NCI-H1105 (cell line): ENCODE measurements at places on chromosomes 4 and X.
A peak's percentile ranks its signal among the peaks of the same experiment; 100 is the strongest.

DNA sequence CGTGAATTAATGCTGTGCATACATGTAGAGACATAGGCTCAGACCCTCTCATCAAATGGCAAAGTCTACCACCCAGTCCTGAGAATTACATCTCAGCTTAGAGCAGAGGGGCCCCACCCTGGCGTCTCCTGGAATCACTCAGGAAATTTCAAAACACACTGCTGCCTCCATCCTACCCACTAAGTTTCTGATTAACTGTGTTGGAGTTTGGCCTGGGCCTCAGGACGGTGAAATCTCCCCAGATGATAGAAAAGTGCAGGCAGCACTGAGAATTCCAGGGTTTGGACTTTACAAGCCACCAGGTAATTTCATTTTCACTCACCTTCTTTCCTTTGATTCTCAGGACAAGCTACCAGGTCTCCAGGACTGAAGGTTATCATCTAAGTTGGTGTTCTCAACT is 3.3 kb upstream of the FAM9C start:
- no peak for DNase-seq

- no peak for DNase-seq
Observed at GRCh38 chr4:10032625-10033024, 11.3 kb upstream of the SLC2A9 start.

- DNase-seq, result no peak
Observed at GRCh38 chr4:73194064-73194463, 64.5 kb downstream of the ANKRD17 start.

DNA sequence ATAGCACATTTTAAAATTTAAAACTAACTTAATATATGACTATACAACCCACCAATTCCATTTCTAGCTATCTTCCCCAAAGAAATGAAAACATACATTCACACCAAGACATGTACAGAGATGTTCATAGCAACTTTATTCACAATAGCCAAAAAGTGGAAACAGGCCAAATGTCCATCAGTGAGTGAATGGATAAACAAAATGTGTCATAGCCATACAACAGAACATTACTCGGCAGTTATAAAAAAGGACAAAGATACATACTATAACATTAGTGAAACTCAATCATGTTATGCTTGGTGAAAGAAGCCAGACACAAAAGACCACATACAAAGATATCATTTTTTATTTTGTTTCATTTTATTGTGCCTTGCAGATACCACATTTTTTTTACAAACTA is 396.8 kb downstream of the PACRGL start:
- no peak for DNase-seq

GRCh38 chr4:57442831-57443291 is 332.7 kb upstream of the IGFBP7 start:
- no peak for DNase-seq

DNA sequence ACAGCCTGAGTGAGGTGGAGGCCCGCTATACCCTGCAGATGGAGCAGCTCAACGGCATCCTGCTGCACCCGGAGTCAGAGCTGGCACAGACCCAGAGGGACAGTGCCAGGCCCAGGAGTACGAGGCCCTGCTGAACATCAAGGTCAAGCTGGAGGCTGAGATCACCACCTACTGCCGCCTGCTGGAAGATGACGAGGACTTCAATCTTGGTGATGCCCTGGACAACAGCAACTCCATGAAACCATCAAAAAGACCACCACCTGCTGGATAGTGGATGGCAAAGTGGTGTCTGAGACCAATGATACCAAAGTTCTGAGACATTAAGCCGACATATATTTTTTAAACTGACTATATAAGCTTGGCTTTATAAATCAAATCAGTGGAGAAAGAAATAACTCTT is 73.3 kb upstream of the HHIP start:
- DNase-seq, result no peak

GRCh38 chr4:93143902-93144301 is 684.7 kb upstream of the ATOH1 start:
- no peak for DNase-seq

DNA sequence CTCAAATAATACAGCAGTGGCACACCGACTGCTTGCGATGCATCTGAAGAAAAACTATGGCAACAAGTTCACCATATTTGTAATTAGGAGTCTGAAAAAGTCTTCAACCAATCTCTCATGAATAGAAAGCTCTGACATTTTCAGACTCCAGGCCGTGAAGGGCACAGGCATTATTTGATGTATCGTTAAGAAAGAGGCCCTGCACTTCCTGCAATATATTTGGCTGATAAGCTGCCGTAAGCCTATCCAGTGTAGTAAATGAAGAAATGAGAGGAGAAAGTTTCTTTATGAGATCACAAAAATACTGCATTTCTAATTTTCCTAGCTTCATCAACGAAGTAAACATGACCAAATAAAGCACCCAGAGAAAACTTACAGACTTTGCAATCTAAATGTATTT is 613.8 kb upstream of the TECRL start:
- DNase-seq, result no peak

DNA sequence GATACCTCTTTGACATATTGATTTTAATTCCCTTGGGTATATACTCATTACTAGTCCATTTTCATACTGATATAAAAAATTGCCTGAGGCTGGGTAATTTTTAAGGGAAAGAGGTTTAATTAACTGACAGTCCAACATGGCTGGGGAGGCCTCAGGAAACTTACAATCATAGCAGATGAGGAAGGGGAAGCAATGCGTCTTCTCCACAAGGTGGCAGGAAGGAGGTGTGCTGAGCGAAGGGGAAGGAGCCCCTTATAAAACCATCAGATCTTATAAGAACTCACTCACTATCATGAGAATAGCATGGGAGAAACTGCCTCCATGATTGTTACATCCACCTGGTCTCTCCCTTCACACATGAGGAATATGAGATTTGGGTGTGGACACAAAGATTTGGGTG is 42.4 kb downstream of the MSX1 start:
- DNase-seq, result no peak

DNA sequence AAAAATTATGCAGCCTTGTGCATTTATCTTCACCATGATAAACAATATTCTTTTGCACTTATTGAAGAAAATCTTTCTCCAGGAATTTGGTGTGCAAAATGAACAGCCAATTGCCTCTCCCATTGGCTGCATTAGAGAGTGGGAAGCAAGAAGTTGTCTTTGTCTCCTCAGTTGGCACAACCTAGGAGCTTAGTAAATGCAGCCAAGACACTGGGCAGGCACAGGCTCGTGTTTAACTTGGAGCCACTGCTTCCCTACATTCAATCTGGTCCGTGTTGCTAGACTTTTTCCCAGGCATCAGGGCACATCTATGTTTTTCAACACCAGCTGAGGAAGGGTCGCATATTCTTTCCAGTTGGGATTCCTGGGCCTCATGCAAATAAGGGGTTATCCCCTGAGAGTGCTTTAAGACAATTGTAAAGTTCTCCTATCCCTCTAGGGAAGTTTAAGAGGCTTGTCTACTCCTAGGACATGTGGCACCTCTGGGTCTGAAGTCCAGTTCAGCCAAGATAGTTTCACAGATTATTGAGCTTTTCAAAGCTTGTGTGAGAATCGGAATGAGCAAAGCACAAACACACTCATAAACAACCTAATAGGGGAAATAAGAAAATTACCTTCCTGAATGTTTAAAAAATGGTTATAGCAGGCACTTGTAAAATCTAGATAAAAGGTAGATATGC is 31.8 kb upstream of the SRD5A3 start:
- no peak for DNase-seq

DNA sequence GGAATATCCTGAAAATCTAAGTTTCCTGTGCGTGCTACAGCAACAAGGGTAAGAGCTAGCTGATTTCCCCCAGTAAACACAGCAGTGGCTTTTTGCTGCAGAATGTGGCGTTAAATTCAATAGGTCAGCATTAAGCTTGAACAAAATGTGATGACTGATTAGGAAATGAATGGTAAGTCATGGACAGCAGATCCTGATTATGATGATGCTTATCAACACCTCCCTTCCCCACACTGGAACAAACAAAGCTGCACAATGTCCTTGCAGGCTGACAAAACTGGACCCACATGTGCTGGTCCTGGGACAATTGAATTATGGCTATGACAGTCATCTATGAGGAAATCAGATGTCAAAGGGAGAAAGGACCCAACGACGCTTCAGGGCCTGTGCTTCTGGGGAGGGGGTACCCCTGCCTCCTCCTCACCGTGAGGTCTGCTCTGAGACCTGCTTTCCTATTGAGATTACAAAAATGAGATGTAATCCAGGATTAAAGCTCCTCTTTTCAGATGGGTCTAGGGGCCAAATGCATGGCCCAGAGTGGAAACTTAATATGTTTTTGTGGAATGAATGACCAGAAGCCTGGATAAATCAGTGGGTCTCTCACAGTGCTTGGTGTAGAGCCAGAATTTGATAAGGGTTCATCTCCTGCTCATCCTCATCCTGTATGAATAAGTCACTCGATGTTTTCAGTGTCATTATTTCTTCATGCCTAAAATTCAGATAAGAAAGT is 32.0 kb upstream of the BOD1L1 start:
- no peak for DNase-seq

GRCh38 chr4:165355900-165356300 is 22.9 kb upstream of the CPE start:
- peak; percentile 21 for DNase-seq

- DNase-seq, result no peak
Observed at GRCh38 chr4:53511014-53511413, 80.3 kb downstream of the LNX1 start.

DNA sequence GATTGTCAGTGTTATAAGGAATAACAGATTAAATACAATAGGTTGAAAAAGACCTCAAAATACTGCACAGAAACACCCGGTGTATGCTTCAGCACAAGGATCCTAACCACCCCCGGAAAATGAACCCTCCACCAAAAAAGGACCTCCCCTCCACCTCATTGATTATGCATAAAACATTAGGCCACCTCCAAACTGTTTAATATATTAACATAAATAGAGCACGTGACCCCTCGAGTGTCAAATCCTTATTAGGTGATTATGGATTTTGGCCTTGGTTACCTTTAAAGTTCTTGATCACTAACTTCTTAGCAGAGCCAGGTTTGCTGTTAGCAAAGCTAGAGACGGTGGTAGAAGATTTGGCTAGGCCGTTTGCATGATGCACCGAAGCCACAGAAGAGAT is 958 bp downstream of the CUL4B start:
- DNase-seq, result peak; percentile 11

- no peak for DNase-seq
Observed at GRCh38 chr4:43238008-43238407, 345.5 kb downstream of the GRXCR1 start.

DNA sequence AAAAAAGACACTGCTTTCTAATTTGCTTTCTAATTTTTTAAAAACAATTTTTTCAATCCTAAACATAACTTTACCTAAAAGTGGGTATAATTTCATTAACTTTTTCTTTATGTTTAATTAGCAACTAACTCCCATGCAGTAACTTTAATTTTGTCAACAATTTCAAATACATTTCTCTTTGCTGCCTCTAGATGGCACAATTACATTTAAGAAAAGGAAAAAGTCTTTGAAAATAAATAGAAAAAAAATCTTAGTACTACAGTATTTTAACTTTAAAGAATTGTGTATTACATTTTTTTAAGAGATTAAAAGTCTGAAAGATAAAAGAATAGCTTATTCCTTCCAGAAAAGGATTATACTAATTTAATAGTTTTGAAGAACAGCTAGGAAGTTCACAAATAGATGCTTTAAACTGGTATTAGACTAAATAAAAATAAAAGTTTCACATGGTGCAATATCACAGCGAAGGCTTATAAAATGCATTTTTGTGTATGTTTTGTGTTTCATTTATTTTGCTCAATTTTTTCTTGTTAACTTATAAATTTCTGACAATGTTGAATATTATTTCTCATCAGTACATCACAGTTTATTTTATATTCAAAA is 105.1 kb downstream of the ADGRA3 start:
- DNase-seq, result peak; percentile 22

GRCh38 chr4:118270492-118270891 is 82.3 kb downstream of the PRSS12 start:
- no peak for DNase-seq

- no peak for DNase-seq
Observed at GRCh38 chr4:146105464-146105863, 70.1 kb upstream of the LSM6 start.

DNA sequence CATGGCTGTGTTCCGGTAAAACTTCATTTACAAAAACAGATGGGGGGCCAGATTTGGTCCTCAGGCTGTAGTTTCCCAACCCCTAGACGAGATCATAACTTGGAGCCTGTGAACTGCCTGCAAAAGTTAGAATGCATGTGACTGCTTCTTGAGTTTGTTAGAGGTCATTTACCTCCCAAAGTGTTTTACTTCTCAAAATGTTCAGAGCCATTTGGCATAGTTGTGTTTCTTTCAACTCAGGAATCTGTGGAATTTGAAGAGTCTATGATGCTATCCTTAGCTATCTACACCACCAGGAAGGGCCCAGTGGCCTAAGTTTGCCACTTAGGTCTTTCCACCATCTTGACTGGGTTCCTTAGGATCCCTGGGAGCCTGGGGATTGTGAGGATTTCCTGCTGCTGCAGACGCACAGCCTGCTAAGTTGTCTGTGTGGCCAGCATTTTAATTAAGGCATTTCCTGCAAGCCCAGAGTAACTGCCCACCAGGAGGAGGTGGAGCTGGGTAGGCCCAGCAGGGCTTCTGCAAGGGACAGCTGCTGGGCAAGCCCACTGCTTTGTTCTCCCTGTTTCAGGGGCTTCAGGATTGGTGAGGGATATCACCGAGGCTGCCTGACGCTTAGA is 53.1 kb downstream of the CCNI start:
- DNase-seq, result no peak

DNA sequence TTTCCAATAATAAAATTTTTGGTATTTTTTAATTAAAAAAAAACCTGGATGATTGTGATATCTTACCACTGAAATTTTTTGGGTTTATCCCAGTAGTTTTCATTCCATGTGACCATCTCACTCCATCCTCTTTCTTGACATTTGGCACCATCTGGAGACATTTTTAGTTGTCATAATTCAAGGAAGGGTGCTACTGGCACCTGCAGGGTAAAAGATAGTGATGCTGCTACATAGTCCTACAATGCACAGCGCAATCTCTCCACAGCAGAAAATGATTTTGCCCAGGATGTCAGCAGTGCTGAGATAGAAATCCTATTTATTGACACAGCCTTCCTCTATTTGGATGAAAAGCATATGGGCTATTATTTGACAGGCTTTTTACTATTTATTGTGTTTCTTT is 79.3 kb downstream of the RBPJ start:
- DNase-seq, result no peak

GRCh38 chr4:24547979-24548378 is 36.4 kb downstream of the DHX15 start:
- no peak for DNase-seq

- no peak for DNase-seq
Observed at GRCh38 chr4:15034071-15034764, 31.9 kb downstream of the CPEB2 start.

DNA sequence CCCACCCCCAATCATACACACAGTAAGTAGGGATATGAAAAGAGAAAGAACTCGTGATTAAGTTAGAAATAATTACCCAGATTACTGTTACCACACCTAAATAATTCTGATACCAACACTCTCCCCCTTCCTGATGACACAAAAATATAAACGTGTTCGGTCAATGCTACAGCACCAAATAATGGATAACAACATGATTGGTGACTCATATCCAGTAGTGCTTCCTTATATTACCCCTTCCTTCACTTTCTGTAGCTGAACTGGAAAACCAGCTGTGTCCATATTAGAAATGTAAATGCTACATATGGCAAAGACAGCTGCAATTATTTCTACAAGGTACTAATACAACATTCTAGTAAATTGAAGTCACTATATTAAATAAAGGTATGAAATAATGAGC is 20.8 kb downstream of the EIF4E start:
- DNase-seq, result no peak

GRCh38 chrX:10482261-10482660 is 138.1 kb downstream of the MID1 start:
- no peak for DNase-seq
